ENCODE measurements at places on chromosomes 3 and 15.

DNA sequence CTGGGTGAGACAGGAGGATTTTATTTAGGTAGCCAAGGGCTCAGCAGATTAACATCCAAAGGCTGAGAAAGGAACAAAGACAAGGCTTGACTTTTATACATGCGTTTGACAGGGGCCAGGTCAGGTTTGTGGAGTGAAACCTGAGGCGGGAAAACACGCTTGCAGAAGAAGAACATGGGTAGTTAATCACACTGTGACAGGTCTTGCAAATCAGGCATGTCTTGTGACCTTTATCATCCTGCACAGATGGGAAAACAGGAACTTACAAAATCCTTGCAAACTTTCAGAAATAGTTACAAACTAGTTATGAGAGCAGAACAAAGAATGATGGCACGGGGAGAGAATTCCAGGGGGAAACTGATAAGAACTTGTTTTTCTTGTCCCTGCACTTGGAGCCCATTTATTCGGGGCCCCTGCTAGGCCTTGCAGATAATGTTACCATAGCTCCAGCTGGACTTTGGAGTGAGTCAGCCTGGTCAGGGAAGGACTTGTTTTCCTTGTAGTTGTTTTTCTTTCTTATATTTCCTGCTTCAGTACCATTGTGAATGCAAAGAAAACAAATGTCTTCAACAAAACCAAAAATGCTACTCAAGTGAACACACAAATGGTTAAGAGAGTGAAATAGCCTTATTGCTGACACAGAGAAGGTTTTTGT lies 965.9 kb upstream of the ROBO1 start:
- DNase-seq, result peak; percentile 45

DNA sequence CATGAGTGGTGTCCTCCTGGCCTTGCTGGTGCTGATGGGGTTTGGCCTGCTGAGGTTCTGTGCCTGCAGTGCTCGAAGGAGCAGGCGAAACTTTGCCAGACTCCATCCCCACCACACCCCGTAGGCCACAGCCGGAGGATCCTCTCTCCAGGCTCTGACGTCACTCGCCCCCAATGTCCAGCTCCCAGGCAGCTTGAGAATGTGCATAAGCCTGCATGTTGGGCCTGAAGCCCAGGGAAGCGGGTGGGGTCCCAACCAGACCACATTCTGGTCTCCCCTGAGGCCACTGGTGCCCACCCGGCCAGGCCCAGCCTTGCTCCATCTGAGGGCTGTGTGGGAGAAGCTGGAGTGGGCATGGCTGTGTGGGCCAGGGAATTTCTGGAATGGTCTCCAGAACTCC lies 109.8 kb downstream of the ASB7 start:
- DNase-seq, result no peak

- DNase-seq, result no peak
Measured at GRCh38 chr3:196189566-196190347, 21.4 kb downstream of the ZDHHC19 start.

DNA sequence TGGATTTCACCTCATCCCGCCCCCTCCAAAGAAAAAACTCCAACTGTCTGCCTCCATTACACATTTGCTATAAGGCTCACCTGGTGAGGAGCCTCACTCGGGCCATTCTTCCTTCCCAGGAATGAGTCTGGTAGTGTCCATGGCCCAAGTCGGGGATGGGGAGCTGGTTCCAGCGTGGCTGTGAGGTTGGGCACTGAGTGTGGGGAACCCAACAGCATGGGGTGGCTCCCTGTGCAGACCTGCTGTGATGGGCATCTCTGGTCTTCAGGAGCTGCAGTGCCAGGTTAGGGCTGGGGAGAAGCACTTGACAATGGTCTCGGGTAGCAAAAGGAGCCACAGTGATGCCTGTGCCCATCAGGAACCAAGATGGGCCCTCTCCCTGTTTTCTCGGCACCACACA lies 39.2 kb downstream of the TMEM158 start:
- DNase-seq, result no peak

GRCh38 chr3:23183731-23184130 lies 19.4 kb upstream of the UBE2E2 start:
- no peak for DNase-seq

DNA sequence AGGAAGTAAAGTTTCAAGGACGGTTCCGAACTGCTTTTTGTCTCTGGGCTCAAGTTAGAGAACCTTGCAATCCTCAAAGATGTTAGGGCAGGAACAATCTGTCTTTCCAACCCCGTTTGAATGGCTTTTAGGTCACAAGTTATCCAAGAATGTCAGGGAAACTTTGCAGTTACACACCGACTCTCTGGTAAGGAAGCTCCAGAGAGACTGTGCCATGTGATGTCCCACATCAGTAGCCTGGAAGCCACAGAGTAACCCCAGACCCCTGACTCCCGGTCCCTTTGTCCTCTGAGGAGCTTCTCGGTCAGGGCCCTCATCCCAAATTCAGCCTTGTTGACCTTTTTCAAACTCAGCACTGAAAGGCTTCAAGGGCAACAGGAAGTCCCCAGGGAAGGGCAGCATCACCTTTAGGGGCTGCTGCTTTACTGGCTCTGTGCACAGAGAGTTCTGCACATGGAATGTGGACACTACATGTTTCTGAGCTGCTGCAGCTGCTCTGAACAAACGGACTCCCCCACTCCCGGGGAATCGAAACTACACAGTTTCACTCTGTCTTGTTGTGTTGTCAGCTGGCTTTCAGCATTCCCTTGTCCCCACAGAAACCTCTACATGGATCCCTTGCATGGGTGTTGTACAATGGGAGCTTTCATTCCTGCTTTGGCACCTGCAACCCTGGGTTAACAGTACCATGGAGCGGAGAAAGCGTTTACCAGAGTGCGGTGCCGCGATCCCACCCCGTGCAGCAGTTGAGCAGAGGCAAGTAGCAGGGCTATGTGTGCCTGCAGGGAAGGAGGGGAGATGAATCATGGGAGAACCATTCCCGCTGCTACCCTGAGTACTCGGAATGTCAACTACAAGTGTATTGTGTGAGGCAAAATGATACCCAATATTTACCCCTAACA lies 408.2 kb upstream of the THBS1 start:
- peak; percentile 83 for DNase-seq

DNA sequence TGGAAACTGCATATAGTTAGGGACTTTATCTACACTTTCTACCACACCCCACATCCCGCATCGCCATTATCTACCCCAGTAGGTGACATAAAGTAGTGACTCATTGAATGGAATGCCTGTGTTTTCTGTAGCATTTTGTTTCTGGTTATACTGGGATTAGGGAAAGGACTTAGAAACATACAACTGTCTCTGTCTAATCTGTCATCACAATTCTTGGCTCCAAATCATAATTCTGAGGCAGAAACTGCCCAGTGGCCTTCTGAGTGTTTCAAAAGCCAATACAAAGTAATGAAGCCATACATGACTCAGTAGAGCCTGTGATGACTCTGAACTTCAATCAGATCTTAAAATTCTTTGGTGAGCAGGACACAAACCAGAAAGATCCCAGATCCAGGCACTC lies 115.7 kb upstream of the CHRM5 start:
- DNase-seq, result peak; percentile 81

GRCh38 chr3:185264849-185265553 lies 11.2 kb upstream of the EHHADH start:
- no peak for DNase-seq

DNA sequence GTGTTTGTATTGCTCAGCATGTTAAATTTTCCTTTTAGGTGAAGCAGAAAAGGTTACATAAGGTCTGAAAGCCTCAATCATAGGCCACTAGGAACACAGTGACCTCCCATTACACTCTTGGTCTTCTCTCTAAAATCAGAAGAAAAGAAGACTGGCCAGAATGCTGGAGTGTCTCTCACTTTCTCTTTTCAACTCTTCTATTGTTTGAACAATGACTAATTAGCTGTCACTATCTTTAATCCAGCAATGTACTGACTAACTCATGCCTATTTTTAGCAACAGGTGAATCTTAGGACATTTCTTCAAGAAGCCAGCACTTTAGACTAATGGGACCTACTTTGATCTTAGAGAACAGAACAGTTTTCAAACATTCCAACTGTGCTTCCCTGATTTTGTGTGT lies 142.8 kb downstream of the TGFBR2 start:
- no peak for DNase-seq

DNA sequence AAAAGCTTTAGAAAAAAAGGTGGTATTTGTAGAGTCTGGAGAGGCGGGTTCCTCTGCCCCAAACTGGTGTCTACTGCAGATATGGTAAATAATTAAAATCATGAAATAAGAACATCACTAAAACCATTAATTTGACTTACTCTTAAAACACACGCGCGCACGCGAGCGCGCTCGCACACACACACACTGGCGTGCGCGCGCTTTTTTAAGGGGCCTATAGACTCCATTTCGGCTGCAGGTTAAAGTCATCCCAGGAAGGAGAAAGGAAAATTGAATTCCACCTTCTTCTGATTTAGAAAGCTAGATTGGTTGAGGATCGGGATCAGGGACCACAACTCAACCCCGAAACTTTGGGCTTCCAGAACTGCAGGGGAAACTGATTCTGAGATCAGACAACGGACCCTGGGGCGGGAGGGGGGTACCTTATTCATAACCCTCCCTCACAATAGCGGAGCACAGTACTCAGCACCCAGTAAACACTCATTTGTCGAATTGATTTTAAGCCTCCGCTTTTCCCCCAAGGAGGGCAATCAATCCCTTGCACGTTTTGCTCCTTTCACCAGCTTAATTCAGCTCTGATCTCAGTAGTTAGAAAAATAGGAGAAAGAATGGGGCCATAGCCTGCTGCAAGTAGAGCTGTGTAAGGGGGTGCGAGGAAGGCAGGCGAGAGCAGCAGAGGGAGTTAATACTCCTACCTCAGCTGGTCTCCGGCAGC lies 509 bp upstream of the LRRC3B start:
- DNase-seq, result no peak

- DNase-seq, result no peak
Measured at GRCh38 chr3:124322966-124323365, 331.0 kb upstream of the ROPN1 start.

DNA sequence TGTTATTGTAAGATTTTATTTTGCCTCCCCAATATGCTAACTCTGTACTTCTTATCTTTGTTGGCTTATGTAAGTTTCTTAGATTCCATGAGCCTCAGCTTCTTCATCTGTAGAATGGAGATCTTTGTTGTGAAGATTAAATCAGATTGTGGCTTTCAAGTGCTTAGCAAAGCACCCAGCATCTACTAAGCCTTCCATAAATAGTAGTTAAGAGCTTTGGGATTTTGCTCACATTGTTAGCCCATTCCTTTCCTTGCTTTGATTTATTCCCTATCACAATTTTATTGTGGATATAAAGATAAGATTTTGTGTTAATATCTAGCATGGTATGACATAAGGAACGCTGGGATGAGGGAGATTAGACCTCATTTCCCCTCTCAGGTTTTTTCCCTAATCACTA lies 501.4 kb downstream of the PYDC2 start:
- no peak for DNase-seq

GRCh38 chr3:123156276-123156995 lies 45.3 kb upstream of the SEC22A start:
- DNase-seq, result no peak

DNA sequence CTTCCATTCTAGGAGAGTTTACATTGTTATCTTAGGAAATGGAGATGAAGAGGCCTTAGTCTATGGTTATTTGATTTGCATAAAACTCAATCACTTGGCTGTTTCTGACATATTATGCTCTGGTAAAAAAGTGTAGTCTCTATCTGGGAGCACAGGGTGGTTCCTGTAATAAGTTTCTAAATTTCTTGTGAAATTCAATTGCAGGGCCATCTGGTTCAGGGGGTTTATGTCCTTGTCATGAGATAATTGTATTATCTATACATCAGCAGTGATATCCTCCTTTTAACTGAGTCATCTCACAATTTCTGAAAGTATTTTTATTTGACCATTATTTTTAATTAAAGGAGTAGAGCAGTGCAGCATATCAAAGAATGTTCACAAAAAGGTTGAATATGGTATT lies 203.3 kb downstream of the MFSD1 start:
- no peak for DNase-seq

DNA sequence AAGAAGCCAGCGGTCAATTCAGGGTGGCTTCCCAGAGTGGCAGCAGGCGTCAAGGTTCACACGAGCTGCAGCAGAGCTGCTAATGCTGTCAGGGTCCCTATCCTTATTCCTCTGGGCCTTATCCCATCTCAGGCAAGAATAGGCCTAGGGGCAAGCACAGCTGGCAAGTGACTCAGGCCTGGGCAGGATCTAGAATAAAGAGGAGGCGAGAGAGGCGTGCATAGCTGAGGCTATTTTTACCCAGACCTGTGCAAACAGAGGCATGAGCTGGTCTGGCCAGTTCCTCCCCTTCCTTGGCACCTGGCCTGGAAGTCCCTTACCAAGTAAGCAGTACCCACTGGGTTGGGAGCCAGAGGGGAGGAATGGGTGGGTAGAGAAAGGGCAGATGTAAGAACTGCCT lies 12.2 kb upstream of the VIPR1 start:
- DNase-seq, result no peak

- no peak for DNase-seq
Measured at GRCh38 chr3:150030841-150031240, 60.1 kb upstream of the PFN2 start.

DNA sequence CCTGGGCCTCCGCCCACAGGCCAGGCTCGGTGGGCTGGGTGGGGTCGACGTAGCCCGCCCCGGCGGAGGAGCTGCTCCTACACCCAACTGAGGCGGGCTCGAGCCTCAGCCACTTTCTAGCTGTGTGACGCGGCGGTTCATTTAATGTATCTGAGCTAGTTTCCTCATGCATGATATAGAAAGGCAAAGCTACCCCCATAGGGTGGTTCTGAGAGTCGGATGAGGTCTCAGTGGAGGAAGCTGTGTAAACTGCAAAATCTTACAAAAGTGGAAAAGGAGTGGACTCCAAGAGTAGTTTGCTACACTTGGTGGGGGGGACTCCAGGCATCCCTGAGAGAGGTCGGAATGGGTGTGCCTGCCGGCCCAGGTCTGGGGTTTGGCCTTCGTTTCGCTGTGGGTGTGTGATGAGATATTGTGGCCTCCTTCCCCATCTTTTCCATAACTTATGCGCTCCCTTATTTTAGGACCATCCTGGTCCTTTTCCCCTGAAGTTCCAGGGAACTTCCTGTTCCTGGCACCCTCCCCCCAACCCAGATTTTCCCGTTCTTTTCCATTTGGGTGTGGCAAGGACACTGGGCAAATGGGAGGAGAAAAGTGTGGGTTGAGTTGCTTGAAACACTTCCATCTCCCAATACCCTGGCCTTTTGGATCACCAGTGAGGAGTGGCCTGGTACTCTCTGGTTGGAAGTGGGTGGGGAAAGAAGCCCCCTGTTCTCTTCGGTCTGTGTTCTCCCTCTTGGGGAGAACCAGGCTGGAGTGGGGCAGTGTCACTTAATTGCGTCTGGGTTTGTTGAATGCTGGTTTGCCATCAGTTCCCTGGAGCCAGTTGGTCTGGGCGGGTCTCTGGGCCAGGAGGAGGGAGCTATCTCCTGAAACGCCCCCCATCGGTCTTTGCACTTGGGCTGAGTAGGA lies 1.1 kb downstream of the PDIA5 start:
- no peak for DNase-seq
